Mesenteric fat pad (tissue), 1 donor: ENCODE measurements at places on chromosomes 13 and 19. TPM values are rescaled to one million over a fixed set of nuclear protein-coding genes. Genes with fewer than 3 reads are reported as not detected.

The ZNF85 gene
- 2.8 TPM for total RNA-seq

DNA sequence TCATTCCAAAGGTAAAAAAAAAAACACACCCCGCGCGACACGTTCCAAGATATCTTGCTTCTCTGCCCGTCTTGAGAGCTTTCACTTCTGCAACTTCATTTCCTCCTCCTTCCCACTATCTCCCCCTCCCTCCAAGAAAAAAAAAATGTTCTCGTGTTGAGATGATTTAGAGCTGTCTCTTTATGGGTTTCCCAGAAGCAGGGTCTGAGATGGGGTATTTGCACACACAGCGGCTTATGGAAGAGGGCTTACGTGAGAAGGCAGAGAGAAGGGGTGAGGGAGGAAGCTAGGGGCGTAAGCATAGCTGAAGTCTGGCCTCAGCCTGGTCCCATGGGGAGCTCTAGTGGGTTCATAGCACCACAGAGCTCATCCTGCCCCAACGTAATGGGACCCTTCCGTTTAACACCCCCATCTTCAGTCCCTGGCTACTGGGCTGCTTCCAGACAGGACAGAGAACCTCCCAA is 31.3 kb upstream of the USE1 start:
- DNase-seq = no peak

DNA sequence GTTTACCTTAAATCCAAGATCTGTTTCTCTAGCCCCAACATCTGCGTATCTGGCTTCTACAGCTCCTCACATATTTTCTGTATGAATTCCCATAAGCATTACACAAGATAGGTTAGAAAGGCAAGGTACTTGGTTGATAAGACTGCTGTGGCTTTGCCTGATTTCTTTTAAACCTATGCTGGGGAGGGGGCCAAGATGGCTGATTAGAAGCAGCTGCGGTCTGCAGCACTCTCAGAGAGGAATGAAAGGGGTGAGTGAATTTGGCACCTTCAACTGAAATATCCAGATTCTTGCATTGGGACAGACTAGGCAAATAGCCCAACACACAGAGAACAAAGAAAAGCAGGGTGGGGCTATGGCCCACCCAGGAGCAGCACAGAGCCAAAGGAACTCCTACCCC is 12.2 kb upstream of the DLEU7 start:
- DNase-seq = no peak

DNA sequence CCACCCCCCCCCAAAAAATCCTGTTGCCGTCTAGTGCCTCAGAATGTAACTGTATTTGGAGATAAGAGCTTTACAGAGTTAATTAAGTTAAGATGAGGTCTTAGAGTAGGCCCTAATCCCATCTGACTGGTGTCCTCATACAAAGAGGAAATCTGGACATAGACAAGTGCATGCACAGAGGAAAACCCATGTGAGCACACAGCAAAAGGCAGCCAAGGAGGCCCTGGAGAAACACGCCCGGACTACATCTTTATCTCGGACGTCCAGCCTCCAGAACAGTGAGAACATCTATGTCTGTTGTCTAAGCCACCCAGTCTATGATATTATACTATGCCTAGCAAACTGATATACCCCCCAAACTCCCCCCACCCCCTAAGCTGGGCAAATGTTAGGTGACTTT is 193.8 kb downstream of the KATNAL1 start:
- no peak for DNase-seq

DNA sequence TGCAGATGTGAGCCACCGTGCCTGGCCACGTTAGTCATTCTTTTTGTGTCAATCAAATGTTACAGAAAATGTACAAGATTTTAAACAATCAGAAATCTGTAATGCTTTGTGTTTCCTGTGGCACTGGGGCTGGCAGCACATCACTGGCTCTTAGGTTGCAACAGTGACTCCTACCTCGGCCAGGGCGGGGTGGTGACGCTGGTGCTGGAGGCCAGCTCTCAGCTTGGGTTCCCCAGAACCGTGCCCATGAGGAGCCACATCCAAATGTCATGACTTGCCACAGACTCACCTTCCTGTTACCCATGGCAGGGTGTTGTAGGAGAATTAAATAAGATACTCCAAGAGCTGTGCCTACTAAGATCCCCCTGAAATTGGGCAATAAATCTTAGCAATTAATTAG is 161.7 kb downstream of the TEX29 start:
- peak; percentile 76 for DNase-seq
